NCI-H1694 (cell line): ENCODE measurements at places on chromosomes 7 and 10.

DNA sequence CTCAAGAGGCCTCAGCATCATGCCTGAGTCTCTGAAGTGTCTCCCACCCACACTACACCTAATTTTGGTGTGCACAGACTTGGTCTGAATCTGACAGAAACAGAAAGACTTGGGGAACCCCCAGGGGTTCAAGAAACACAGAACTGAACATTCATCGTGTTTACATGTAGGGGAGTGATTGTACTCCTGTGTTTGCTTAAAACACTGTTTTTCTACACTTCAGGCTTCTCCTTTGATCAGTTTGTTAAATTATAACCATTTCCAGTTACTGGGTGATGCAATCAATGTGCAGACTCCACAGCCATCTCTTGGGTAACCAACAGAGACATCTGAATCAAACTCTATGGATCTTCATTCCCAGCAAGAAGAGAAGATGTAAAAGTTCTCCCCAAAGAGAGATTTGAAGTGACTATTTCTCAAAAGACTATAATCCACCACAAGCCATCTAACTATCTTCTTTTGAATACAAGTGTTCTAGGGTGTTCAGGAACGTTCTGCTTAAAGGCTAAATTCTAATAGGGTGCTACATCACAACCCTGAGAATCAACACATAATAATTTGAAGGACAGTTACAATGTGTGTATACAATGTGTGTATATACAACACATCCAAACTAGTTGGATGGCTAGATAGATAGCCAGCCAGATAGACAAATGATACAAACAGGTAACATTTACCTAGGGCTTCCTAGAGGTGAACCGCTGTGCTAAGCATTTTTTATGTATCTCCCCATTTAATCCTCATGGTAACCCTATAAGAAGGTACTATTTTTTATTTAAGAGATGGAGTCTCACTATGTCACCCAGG, 34.2 kb downstream of the DNAJC12 start:
- no peak for DNase-seq

- DNase-seq: peak; percentile 82
Observed at GRCh38 chr7:2892549-2892948, 48.4 kb upstream of the GNA12 start.

- no peak for DNase-seq
Observed at GRCh38 chr7:3795781-3796180, 494.7 kb downstream of the SDK1 start.

- no peak for DNase-seq
Observed at GRCh38 chr7:150992833-150993302, 2.1 kb downstream of the NOS3 start.

GRCh38 chr7:134016223-134016941, 110.8 kb upstream of the LRGUK start:
- DNase-seq: peak; percentile 30

- no peak for DNase-seq
Observed at GRCh38 chr10:18323916-18324315, 183.7 kb downstream of the CACNB2 start.

- DNase-seq: no peak
Observed at GRCh38 chr10:106991091-106991490, 173.4 kb downstream of the SORCS1 start.

GRCh38 chr10:30199376-30200016, 140.1 kb upstream of the JCAD start:
- DNase-seq: no peak

GRCh38 chr10:70650718-70651117, 21.6 kb upstream of the ADAMTS14 start:
- no peak for DNase-seq

- no peak for DNase-seq
Observed at GRCh38 chr10:11605807-11606408, 5.5 kb downstream of the USP6NL start.

- DNase-seq: no peak
Observed at GRCh38 chr10:113578773-113579172, 25.9 kb downstream of the HABP2 start.

- no peak for DNase-seq
Observed at GRCh38 chr7:55508221-55509011, 63.9 kb downstream of the VOPP1 start.

DNA sequence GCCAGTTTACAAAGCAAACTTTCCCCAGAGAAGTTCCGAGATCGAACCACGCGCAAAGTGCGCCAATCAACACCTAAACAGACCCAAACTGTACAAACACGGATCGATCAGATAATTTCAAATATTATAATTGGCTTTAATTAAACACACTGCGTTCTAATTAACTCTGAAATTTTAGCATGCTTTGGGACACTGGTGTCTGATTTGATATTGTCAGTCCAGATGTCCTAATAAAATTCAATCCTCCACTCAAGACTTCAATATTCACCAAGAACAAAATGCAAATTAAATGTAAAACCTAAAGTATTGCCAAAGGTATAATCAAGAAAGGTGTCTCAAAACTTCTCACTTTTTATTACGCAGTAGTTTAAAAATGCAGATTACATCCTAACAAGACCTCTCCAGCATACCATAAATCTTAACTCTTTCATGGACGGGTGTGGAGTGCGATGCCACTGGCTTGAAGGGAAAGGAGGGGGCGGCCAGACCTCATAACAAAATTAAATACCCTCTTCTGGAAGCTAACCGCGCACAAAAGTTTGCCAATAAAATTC, 5.9 kb upstream of the EBF3 start:
- no peak for DNase-seq

DNA sequence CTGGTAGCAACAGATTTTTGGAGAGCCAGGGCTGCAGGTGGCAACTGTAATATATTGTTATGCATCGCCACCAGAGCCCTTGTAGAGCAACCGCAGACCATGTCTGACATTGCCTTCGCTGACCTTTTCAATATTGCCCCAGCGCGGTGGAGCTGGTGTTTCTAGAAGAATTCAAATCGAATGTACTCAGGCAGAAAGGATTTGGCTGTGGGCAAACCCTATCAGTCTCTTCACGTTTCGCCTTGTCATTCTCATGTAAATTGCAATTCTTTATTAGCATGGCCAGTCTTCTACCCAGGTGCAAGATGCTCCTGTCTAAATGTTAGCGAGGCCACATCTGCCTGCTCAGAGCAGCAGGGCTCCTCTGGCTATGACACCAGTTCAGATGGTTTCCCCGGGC, 490.2 kb upstream of the AUTS2 start:
- DNase-seq: peak; percentile 1

- DNase-seq: no peak
Observed at GRCh38 chr10:50563906-50564305, 59.9 kb downstream of the SGMS1 start.

DNA sequence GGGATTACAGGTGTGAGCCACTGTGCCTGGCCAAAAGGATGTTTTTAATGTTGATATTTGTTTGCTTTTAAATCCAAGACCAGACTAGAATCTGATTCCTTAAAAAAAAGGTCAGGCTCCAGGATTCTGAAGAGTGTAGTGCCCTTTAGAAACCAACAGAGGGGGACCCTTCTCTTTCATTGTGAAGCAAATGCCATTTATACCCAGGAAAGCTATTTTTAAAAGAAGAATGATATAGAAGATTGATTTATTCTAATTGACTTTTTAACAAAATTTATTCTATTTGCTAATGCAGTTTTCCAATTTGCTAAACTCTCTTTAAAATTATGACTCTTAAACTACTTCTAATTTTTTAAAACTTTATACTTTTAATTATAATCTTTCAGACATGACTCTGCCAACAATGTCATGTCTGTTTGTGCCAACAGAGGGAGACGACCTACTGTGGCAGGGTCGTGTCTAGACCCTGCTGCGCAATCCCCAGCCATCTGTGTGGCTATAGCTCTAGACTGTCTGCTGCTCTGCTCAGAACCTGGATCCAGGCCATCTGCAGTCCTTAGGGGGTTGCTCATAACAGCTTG, 201.0 kb upstream of the IMMP2L start:
- peak; percentile 57 for DNase-seq

GRCh38 chr10:89458291-89458690, 43.9 kb downstream of the IFIT5 start:
- DNase-seq: no peak

GRCh38 chr10:47051741-47052238, 140.6 kb downstream of the PTPN20 start:
- DNase-seq: no peak

GRCh38 chr10:114577133-114577532, 80.9 kb downstream of the ABLIM1 start:
- no peak for DNase-seq
